ENCODE measurements at places on chromosomes 7 and 10.
A peak's percentile ranks its signal among the peaks of the same experiment; 100 is the strongest.

GRCh38 chr7:64881461-64882287 lies 21.4 kb upstream of the ZNF273 start:
- DNase-seq: no peak

GRCh38 chr10:19577381-19577780 lies 238.9 kb upstream of the PLXDC2 start:
- no peak for DNase-seq

DNA sequence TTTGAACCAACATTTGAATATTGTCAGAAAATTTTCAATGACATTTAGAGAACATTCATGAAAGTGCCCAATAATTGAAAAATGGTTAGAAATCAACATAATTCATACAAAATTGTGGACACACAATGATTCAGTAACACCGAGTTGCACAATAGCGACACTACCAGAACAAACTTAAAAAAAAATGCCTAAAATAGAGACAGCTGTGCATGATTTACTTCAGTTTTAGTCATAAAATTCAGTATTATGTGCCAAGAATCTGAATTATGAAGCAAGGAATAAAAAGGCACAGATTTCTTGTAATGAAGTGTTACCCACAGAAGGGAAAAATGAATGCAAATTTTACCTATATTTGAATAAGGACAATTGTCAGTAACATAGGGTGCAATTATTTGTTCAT lies 396.0 kb downstream of the SEMA3D start:
- no peak for DNase-seq

GRCh38 chr10:79492839-79493238 lies 19.5 kb upstream of the EIF5AL1 start:
- no peak for DNase-seq

DNA sequence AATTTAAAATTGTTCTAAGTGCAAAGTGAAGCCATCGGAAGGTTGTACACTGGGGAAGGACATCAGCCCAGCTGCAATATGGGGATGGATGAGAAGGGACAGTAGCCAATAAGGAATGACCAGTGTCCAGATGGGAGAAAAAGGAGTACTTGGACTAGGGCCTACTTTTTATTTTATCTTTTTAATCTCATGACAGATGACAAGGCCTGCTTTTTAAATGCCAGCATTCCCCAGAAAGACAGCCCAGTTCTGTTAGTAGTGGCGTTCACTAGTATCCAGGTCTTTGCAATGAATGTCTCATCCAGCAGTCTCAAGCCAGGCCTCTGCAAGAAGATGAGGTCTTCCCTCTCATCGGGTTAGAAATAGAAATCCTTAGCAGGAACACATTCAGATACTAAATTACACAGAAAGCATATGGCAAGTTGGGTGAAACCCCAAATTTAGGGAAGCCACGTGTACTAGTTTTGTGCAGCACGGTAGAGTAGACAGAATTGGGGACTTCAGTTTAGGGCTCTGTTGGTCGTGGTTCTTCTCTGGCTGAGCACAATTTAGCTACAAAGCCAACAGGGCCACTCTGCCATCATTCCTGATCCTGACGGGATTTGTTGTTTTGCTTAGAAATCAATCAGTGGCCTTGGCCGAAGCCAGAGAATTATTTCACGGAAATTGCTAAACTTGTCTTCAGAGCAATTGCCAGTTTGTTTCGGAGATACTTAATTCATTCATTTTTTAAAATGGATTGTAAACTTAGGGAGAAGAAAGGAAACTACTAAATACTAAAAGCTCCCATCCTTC lies 227.8 kb downstream of the ARHGAP21 start:
- DNase-seq: no peak

DNA sequence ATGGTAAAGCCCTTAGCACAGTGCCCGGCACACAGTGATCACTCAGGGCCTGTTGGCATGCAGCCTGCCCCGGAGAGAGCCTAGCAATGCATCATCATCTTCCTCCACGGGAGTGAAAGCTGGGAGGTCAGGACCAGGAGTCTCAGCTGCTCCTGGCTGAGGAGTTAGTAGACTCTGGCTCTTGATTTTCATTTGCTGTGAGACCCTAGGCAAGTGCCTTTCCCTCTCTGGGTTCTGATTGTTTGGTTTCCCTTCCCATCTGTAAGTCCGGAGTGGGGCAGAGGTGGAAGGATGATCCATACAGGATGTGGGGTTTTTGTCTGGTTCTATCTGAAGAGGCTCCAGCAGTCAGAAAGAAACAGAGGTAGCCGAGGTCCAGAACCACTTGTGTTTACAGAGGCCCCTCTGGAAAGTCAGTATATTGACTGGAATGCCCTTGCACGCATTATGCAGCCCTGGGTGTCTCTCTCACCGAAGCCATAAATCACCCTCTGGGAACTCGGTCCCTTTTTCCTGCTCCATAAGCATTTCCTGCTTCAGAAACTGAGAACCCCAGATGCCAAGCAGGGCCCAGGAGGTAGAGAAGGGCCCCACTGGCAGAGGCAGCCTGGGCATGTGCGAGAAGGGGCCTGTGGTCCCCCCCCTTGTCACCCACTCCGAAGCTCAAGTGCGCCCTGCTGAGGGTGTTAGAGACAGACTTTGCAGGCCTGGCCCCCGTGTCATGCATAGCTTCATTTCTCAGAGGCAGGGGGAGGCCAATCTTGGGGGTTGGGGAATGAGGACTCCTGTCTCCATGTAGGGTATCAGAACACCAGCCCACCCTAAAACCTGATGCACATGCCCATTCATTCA lies 8.5 kb downstream of the UNC5B start:
- no peak for DNase-seq

DNA sequence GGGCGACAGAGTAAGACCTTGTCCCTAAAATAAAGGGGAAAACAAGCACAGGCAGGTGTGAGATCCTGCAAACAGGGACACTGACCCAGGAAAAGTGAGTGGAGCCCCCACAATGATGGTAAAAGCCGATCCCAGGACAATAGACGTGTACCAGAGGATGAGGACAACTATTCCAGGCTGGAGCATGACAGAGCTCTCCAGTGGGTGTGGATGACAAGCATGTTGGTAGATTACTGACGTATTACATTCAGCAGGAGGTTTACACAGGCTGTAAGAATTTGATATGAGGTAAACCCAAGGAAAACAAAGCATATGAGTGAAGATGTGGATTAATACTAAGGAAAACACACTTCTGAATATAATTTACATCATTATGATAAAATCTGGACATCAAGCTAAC lies 27.8 kb upstream of the SMURF1 start:
- DNase-seq: no peak

DNA sequence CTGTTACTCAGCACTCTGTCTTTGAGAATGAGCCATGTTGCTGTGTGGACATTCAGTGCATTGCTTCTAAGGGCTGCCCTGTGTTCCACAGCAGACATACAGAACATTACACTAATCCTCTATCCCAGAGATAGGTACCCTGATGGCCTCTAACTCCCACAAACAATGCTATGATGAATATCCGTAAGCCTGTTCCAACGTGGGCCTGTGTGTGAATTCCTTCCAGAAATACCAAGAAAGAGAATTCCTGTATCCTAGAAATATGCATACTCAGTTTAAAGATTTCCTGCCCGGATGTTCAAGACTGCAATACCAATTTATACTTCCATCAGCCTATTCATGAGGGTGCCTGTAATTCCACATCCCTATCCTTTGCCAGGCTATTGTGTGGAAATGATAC lies 21.3 kb upstream of the ST8SIA6 start:
- no peak for DNase-seq

DNA sequence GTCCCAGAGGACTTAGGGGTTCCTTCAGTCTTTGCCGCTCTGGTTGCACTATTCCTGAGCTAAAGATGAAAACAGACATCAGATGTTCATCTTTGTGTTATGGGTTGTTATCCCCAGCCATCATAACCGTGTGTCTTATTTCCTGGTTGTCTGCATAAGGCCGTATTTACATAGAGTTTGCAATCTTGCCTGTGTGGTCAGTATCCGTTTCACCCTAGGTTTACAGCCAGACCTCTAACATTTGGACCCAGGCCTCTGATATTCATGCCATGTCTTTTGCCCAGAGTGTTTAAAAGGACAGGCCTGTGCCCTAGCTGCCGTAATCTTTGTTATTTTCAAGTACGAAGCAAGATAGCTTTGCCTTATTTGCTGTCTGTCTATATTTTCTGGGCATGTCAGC lies 26.6 kb downstream of the LRRC4 start:
- no peak for DNase-seq

DNA sequence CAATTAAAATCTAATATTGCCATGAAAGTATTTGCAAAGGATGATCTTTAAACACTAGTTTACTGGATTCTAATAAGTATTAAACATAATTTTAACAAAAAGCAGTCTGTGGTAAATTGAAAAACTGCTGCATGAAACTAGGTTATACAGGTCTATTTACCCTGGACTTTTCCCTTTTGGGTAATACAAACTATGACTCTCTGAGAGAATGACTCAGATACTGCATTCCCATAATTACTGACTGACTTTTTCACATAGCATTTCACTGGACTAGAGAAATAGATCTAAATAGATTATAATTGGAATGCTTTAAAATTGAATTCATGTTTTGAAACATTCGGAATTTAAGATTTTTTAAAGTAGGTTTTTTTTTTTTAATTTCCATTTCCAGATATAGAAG lies 395.7 kb downstream of the THSD7A start:
- no peak for DNase-seq

DNA sequence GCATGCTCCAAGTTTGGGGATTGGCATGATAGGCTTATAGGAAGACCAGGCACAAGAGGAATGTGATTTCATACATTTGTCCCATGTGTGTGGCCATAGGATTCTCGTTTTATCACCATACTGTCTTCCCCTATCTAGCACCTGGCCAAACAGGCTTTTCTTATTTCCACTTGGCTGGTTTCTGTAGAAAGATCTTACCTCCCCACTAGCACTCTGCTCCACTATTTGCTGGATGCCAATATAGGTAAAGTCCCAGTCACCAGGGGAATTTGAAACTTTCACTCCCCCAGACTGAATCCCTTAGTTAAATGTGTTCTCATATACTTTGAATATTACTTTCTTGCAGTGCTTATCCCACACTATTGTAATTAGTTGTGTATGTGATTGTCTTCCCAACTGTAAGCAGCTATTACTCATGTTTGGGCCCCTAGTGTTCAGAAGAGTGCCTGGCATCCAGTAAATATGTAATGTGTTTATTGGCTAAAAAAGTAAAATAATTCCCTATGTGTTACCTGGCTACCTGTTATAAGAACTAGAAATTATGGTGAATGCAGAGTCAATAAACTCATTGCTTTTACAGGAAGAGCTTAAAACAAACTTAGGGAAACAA lies 109.0 kb downstream of the LRMDA start:
- no peak for DNase-seq

DNA sequence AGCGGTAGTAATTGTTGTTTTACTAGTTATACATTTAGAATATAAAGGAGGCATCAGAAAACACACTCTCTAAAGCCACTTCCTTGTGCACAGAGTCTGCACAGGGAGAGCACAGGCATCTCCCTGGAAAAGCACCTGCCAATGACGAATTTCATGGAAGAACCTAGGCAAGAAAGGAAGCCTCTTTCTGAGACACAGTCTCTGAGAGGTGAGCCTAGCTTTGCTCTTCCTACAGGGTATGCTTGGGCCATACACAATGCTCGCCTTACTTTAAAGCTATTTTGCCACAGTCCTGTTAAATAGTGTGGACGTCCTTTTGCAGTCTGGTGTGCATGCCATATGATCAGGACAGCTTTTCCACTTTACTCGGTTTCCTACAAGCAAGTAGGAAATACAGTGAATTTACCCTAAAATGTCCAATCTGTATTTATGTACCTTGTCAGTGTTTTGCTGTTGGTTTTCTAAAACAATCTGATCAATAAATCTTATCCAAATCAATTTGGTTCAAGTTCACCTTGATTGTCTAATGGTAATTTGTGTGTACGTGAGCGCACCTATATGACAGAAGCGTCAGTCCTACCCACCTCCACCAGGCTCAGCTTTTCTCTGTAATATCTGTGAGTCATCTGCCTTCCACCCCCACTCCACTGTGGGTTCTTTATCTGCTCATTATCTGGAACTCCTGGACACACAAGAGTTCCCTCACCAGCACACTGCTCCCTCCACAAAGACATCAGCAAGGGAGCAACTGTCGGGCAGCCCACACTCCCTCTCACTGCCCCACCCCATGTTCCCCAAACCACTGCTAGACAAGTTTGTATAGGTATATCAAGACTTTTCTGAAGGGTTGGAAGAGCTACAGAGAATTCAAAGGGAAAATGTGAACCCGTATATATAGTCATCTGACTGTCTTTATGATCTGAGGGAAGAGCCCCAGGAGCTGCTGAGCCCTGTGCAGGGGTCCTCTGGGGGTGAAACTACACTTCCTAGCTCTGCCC lies 65.2 kb downstream of the KLHDC10 start:
- DNase-seq: no peak

DNA sequence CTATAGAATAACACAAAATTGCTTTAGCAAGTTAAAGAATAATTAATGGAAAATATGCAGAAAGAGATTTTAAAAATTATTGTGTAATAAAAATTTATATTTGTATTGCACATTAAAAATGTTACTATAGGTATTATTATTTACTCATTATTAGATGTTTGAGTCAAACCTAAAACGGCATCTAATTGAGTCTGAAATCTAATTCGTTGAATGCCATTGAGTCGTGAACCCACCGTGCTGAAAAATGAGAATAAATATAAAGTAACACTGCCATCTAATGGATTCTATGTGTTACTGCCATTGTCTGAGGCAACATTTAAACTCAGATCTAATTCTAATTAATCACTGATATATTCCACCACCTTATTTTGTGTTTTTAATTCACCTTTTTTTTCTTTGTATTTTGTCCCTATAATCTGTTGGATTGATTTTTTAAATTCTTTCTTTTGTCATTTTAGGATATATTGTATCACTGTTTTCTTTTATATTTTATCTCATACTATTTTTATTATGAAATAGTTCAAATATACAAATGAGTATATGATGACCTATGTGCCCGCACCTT lies 62.2 kb downstream of the SAMD9 start:
- peak; percentile 16 for DNase-seq

DNA sequence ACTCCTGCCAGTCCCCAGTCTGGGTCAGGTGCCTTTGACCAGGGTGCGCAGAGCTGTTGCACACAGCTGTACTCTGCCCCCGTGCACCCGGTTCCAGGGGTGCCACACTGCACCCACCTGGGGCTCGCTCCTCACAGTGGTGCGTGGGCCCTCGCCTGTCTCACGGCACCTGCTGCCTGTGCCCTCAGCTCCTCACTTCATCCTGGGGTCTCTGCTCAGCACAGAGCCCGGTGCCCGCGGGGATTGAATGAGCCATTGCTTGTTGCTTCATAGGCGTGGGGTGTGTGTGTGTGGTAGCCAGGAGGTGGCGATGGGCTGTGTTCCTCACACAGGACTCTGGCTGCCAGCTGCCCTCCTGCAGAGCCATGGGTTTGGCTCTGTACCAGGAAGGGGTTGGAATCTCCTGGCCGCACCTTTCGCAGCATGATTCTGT lies 18.5 kb downstream of the EIF3B start:
- no peak for DNase-seq

GRCh38 chr10:66982792-66983474 lies 57.1 kb downstream of the LRRTM3 start:
- no peak for DNase-seq

DNA sequence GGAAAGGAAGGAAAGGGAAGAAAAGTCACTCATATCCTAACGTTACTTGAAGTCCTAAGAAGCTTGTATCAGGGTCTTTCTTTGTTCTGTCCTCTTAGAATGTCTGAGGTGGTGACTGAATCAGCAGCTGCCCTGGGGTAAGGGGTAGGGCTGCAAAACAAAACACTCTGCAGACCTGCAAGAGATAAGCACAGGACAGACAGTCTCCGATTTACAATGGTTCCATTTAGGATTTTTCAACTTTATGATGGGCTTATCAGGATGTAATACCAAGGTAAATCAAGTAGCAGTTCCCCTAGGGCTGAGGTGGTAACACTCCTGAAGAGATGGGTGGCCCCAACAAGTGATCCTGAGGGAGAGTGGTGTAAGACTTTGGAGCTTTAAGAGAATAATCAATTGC lies 16.5 kb downstream of the KDM7A start:
- no peak for DNase-seq
